ENCODE measurements at places on chromosomes 11 and 22.

- no peak for DNase-seq
Observed at GRCh38 chr22:38638216-38638615, 18.0 kb downstream of the FAM227A start.

- DNase-seq: no peak
Observed at GRCh38 chr22:45336971-45337431, 27.3 kb downstream of the FAM118A start.

- peak; percentile 16 for DNase-seq
Observed at GRCh38 chr22:42769574-42770447, 49.1 kb upstream of the A4GALT start.

GRCh38 chr11:127996825-127997224 lies 590.5 kb downstream of the ETS1 start:
- no peak for DNase-seq

DNA sequence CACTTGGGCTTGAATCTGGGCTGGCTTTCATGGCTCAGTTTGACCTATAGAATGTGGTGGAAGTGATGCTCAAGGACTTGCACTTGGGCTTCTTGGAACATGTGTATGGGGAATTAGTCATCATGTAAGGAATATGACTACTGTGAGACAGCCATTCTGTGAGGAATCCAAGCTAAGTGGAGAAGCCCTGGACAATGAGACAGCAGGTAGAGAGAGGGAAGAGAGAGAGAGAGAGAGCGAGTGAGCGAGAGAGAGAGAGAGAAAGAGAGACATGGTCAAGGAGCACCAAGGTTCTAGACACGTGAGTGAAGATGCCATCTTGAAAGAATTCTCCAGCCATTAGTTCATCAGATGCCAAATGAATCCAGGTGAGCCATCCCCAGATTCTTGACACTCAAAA lies 261.6 kb upstream of the SORL1-AS1 start:
- DNase-seq: no peak

- no peak for DNase-seq
Observed at GRCh38 chr11:74011360-74012073, 2.6 kb upstream of the UCP3 start.

Measured in left renal cortex interstitium (tissue), 4 donors.